Large intestine (tissue), 12 donors: ENCODE measurements at places on chromosomes 2 and 18.

DNA sequence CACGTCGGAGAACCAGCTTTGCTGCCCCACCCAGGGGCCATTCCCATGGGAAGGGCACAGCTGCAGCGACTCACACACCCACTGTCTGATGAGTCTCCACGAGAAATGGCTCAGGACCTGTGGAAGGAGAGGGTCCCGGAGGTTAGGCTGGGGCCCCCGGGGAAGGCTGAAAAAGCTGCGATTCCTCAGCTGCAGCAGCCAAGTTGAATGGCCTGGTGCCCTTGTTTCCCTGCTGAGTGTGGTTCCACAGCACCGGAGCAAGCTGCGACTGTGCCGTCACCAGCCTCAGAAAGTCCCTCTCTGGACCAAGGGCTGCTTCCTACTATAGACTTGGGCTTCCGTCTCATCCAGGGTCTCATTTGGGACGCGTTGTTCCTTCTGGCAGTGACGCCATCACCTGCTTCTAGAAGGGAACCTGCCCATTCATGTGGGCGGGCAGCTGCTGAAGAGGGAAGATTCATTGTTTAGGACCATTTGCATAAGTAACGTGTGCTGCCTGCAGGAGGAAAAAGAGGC is 180.2 kb downstream of the INHBB start:
- DNase-seq, result no peak

DNA sequence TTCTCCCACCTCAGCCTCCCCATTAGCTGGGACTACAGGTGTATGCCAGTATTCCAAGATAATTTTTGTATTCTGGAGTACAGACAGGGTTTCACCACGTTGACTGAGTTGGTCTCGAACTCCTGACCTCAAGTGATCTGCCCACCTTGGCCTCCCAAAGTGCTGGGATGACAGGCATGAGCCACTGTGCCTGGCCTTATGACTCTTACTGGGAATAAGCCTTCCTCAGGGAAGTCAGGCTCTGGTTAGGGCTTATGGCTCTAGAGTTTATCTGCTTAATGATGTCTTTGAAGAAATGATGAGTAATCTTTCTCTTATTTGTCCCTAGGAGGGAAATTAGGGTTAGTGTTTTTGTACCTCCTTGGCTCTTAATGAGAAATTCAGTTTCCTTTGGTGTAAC is 187.7 kb downstream of the FAM210A start:
- no peak for DNase-seq

DNA sequence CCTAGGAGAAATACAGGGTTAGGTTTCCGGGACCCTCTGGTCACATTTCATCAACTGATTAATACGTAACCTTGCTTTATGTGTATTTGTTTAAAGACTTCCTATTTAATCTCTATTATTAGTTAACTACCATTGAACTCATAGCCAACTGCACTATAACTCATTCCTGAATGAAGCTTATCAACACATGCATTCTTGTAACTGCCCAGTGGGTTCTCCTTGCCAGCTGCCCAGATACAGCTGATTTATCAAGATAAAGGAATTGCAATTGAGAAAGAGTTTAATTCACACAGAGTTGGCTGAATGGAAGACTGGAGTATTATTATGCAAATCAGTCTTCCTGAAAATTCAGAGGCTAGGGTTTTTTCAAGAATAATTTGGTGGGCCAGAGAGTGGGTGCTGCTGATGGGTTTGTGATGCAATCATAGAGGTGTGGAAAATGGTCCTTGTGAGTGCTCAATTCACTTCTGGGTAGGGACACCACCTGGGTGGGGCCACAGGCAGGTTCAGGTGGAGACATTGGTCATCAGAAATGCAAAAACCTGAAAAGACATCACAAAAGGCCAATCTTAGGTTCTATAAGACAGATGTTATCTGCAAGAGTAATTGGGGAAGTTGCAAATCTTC is 21.1 kb upstream of the NOSTRIN start:
- DNase-seq, result no peak

DNA sequence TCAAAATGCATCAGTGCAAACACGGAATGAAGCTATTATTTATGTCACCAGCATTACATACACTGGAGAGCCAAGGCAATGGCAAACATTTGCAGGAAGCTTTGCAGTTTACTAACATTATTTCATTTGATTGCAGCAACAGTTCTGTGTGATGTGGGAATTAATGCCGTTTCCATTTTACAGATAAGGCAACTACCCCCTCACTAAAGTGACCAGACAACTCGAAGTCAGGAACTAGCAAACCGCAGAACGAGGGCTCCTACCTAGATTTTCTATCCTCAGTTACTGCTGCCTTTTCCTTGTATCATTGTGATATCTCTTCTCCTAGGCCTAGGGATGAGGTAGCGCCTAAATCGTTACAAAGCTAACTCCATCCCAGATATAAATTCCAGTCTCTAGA is 85.5 kb downstream of the COLEC12 start:
- DNase-seq, result no peak

GRCh38 chr2:221533299-221533698 is 38.8 kb downstream of the EPHA4 start:
- DNase-seq, result no peak

DNA sequence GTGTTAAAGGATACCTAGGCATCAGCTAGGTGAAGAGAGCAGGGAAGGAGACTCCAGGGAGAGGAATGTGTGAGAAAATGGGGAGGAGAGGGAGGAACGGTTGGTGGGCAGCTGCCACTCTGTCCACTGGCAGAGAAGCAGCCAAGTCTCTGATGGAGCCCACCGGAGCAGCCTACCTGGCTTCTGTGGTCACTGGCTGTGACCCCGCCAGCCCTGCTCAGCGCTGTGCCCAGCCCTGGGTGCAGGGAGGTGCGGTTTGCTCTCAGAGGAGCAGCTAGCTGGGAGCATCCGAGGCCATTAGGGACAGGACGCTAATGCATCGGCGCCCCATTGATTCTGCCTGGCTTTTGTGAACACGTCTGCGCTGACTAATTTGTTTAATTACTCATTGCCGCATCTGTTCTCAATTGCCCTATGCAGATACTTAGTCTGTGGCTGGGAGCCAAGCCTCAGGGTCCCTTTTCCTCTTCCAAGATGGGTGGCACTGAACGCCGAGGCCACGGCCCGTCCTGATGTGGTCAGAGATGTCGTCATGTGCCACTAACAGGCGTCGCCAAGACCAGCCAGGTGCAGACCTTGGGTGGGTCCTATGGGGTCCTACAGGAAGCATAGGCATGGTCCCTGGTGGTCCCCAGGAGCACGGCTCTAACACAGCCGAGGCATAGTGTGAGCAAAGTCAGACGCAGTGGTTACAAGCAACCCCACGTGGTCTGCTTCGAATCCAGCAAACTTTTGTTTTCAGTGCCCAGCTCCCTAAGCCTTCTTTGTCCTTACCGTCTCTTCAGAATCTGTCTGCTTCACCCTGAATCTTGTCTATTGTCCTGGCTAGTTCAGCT is 82.0 kb downstream of the RRM2 start:
- no peak for DNase-seq

DNA sequence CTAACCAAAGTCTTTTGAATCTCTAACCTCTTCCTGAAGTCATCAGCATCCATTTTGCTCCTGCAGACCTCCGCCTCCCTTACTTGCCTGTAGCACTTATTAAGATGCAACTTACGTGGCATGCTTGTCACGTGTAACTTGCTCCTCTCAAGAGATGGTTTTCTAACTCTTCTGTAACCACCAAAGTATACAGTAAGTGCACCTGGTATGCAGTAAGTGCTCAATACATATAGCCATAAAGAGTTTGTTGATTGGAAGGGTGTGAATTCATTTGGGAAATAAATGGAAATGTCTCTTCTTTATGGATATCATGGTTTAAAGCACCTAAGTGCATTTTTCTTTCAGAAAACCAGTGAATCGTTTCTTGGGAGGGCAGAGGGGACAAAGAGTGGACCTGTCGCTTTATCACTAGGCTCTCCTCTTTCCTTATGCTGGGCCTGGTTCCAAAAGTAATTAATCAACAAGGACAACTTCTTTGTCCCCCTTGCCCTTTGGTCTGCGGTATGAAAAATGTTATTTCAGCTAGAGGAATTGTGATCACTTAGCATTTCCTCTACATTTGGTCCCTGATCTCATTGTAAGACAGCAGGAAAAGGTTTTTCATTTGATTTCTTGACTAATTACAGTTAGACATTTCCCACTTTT is 370.0 kb upstream of the SPRED2 start:
- DNase-seq, result no peak

DNA sequence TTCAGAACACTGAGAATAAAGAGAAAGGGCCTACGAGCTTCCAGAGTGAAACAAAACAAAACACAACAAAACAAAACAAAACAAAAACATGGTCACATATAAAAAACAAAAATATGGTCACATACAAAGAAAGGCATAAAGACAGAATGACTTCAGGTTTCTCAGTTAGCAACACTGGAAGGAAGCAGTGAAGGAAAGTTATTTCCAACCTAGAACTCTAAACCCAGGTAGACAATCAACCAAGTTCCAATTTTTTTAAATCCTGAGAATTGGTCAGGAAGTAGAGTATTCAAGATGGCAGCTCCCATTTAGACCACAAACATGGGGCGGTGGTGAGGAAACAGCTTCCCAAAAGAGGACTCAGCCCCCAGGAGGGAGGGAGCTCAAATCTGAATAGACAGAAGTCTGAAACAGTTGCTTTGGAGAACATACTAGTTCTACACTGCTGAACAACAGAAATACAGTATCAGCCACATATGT is 9.1 kb downstream of the DRC1 start:
- no peak for DNase-seq

GRCh38 chr2:71811726-71812125 is 335.9 kb downstream of the CYP26B1 start:
- DNase-seq, result no peak

- DNase-seq, result no peak
Measured at GRCh38 chr2:204364860-204365535, 180.3 kb upstream of the PARD3B start.

- DNase-seq, result no peak
Measured at GRCh38 chr2:23520256-23520655, 135.3 kb downstream of the KLHL29 start.

DNA sequence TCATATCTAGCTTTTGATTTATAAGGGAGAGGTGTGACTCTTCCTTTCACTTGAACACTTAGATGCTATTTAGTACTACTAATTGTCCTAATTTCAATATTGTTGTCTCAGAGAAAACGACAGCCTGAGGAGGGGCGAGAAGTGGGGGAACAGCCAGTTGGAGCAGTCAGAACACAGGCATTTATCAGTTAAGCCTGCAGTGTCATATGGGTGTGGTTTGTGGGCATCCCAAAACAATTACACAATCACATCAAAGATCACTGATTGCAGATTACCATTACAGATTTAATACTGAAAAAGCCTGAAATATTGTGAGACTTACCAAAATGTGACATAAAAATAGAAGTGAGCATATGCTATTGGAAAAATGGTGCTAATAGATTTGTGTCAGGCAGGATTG is 15.8 kb downstream of the TMEM131 start:
- DNase-seq, result no peak

DNA sequence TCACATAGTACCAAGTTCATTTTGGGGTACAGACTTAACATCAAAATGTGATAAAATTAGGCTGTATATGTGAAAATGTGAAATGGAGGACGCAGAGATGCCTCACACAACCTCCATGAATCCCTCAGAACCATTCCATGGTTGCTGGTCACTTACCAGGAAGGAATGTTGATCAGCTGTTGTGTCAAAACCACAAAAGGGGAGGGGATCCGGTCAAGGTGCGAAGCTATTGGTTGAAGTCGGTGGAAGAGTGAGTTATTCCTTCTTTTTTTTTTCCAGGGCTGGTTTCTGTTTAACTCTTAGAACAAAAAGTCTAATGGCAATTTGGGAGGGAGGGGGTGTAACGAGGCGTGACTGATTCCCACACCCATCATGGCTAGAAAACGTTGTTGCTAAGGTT is 32.3 kb upstream of the REG3A start:
- DNase-seq, result no peak

- DNase-seq, result no peak
Measured at GRCh38 chr18:46431522-46432171, 225.4 kb downstream of the LOXHD1 start.

- DNase-seq, result no peak
Measured at GRCh38 chr2:53442783-53443182, 324.8 kb upstream of the CHAC2 start.

GRCh38 chr2:126976721-126977328 is 78.1 kb downstream of the TEX51 start:
- no peak for DNase-seq

- no peak for DNase-seq
Measured at GRCh38 chr2:39484206-39484605, 47.1 kb upstream of the MAP4K3 start.

DNA sequence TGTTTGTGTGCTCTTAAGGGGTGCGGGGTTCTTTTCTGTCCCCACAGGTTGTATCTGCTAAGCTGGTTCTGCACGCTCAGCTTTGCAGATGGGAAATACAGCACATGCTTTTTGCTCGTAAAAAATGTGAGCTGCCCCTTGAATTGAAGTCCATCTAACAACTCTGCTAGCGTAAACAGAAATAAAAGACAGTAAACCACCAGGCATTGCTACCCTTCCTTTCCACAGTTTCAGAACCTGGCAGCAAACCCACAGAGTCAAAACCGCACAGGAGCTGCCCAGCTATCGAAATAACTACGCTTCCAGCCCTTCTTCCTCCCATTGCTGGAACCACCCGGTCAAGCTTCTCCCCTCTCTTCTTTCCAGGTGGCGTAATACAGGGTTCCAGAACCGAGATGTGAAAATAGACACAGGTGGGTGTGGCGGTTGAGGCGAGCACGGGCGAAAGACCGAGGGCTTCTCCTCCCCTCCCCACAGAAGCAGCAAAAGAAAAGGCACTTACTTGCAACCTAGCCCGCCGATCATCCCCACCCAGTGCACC is 479 bp downstream of the SCN9A start:
- no peak for DNase-seq

GRCh38 chr2:29193681-29194080 is 78.5 kb downstream of the CLIP4 start:
- DNase-seq, result no peak

- no peak for DNase-seq
Measured at GRCh38 chr2:217404236-217404760, 544.4 kb upstream of the TNP1 start.

- DNase-seq, result no peak
Measured at GRCh38 chr2:158115202-158115767, 13.6 kb downstream of the UPP2 start.

DNA sequence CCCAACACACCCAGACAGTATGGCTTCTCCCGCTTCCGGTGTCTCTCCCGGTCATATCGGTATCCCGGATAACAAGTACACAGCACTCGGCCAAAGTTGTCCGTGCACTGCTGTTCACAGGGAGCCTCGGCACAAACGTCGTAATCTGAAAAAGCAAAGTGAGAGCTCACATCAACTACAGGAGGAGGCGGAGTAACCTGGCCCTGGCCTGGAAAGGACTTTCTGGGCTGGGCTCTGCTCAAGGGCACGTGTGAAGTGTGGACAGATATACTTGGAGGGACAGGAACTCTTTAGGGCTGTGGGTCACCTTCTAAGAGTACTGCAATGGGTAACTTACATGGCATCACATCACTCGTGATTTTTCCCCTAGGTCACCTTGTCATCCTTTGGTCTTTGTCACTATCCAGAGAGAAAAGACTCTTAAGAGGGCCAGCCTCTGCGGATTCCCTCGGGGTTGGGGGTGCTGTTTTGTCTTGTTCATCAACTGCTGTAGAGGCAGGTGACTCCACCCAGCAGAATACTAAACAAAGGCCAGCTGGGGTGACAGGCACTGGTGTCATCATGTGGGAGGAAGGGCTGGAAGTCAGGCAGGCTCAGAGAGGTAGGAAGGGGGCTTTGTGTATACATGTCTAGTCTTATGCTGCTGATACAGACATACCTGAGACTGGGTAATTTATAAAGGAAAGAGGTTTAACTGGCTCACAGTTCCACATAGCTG is 110.6 kb upstream of the LMAN1 start:
- no peak for DNase-seq
